ENCODE measurements at places on chromosomes 7 and 10. TPM values are rescaled to one million over a fixed set of nuclear protein-coding genes. Genes with fewer than 3 reads are reported as not detected.
A peak's percentile ranks its signal among the peaks of the same experiment; 100 is the strongest.

- ATAC-seq, result peak; percentile 31
These were observed 212.8 kb downstream of the PTEN start for GRCh38 chr10:88076027-88076880.

DNA sequence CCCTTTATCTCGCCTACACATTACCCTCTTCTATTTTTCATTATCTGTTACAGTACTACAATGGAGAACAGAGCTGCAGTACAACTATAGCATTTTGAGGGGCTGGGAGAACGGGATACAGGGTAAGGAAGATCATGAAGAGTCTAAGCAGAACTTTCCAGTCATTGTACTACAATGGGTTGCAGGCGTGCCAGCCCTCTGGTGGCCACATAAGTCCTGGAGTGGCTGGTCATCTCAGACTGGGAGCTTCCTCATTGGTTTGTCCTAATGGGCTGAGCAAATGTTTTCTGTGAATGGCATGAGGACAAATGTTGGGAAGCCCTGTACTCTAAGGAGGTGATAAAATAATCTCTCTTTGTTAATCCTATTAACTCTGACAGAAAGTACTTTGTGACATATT is 33.0 kb downstream of the TMEM106B start:
- no peak for ATAC-seq

- no peak for ATAC-seq
These were observed 32.3 kb upstream of the DGKB start for GRCh38 chr7:14934839-14935238.

DNA sequence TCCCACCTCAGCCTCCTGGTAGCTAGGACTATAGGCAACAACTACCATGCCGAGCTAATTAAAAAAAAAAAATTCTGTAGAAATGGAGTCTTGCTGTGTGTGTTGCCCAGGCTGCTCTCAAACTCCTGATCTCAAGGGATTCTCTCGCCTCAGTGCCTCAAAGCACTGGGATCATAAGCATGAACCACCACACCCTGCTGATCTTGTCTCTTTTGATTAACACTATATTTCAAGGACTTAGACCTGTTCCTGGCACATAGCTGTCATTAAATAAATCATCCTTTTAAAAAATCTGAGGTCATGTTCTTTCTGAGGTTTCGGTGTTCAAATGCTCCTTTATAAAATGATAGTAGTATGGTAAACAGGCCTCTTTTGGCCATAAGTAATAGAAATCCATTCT is 4.8 kb downstream of the PALS2 start:
- no peak for ATAC-seq

DNA sequence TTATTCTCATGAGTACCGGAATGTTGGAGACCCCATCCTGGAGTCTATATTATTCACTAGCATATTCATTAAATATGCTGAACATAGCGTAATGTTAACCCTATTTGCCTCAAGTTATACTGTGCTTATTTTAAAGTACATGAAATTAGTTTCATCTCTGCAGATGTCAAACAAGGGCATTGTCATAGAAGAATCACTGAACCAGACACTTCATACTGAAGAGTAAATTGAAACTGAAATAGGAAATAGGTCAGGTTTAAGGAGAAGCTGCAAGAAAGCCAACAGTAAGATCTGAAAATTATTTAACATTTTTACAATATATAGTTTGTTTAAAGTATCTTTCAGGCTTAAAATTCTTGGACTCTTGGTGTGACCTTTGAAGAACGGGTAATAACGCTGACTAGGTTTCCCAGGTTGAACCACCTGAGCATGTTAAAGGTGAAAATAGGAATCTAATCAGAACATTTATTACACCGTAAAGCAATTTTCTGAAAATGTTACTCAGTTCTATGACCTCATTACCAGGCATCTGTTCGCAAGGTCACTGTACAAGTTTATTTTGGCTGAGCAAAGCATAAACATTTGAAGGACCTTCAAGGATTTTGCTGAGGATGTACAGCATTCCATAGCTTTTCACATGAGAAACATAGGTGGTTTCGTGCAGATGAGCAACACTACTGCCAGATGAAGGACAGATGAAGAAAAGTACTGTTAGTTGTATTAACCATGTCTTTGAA is 82.7 kb downstream of the REEP3 start:
- ATAC-seq, result no peak

DNA sequence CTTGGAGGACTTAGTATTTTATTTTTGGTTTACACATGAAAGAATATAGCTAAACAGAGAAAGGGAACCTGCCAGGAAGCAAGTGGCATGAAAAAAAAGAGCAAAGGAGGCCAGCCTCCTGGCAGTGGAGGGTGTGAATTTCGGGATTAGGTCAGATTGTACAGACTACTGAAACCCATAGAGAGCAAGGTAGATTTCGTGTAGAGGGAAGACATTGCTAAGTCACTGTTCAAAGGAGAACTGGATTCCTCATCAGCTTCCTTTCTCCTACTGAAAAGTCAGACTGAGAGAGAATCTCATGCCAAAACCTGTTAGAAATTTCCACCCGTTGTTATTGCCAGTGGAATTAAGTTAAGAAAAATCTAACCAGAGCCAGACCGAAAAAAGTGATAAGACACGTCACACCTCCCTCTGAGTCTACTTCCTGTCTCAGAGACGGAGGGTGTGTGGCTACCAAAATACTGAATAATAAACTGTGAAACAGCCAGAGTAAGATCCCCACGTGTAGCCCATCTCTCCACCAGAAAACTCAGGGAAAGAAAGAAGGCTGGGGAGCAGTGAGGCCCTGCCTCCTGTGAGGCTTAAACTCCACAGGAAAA is 118.8 kb downstream of the SKIDA1 start:
- ATAC-seq, result no peak

GRCh38 chr7:141584935-141585334 is 33.7 kb downstream of the AGK start:
- ATAC-seq, result no peak

GRCh38 chr10:129057856-129058663 is 409.0 kb upstream of the MGMT start:
- peak; percentile 39 for ATAC-seq

GRCh38 chr10:48194830-48195229 is 79.7 kb downstream of the FRMPD2 start:
- ATAC-seq, result no peak

GRCh38 chr7:33916357-33917081 is 11.2 kb downstream of the BMPER start:
- ATAC-seq, result peak; percentile 52

Gene HHEX
- total RNA-seq, result 1.1 TPM

All from esophagus mucosa (tissue), 1 donor.